ENCODE measurements at places on chromosomes 6 and 20.

DNA sequence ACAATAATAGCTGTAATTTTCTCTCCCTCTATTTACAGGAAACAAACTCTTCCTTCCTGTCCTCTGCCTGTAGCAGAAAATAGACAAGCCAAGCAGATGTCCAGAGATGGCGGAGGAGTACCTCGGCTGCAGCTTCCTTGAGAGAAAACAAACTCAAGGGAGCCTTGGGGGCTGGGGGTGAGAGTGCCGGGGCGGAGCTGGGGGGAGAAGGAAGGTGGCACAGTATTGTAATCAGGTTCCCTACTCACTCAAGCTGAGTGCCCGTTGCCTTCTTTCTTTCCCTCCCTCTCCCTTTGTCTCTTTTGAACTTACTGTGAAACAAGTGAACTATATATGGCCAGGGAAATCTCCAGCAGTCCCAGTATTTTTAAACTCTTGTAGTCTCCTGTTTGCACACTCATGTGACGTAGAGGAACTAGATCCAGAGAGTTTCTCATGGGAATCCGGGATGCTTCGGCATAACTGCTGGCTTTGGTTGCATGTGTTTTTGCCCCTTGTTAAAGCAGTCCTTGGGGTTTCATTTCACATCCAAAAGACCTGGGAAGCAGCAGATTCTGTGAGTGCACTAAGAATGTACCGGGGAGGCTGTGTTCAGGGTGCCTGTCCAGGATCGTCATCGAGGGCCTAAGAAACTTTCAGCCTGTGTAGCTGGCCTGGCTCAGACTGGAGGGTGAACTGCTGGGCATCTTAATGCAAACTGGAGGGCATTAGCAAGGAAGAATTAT is 44.6 kb upstream of the HDDC2 start:
- H3K4me1 ChIP-seq = no peaks in the 10 kb centered on the region
- H3K36me3 ChIP-seq = no peaks in the 10 kb centered on the region
- H3K27ac ChIP-seq = no peak overlapping the region

DNA sequence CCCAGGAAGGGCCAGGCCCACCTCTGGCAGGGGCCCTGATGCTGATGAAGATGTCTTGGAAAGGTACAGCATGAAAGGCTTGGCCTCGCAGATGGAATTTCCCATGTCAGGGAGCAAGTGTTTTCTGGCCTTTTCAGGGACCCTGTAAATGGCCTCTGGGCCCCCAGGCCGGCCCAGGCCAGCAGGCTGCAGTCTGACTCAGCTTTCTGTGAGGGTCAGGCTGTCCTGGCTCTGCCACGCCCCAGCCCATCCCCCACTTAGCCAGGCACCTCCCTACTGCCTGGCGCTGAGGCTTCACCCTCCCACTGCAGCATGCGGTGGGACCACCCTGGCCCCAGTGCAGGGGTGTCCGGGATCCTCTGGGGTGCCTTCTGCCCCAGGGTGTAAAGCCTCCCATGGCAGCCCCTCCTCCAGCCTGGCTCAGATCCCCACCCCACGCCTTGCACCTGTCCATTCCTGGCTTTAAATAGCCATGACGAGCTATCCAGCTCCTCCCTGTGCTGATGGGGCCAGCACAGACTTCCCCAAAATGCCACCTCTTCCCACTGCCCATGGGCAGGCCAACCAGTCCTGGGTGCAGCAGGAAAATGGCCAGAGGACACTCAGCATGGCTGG is 35.6 kb upstream of the GATA5 start:
- H3K36me3 ChIP-seq = no peaks in the 10 kb centered on the region
- no peak for DNase-seq
- H3K27me3 ChIP-seq = peaks cover 10% of the 10 kb centered on the region
- H3K4me3 ChIP-seq = no peak overlapping the region
- peaks cover 4% of the 10 kb centered on the region for H3K4me1 ChIP-seq
- no peak overlapping the region for H3K27ac ChIP-seq

DNA sequence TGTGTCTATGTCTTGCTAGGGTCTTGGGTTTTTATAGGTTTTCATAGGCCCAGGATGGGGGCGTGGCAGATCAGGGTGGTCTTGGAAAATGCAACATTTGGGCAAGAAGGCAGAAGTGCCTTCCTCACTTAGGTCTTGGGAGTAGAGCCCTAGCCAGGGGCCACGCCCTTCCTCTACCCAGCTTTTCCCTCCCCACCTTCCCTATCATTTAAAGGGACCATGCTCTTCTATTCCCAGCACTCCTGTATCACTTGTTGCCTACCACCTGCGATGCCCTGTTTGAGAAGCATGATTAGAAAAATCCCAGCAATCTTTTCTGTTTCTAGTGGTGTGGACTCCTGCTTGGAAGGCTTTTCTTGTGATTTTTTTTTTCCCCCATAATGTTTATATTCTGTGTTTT is 190.6 kb downstream of the JARID2 start:
- DNase-seq = no peak
- H3K4me1 ChIP-seq = peaks cover 92% of the 10 kb centered on the region
- H3K27me3 ChIP-seq = no peaks in the 10 kb centered on the region
- H3K4me3 ChIP-seq = no peak overlapping the region

- peaks cover 13% of the 10 kb centered on the region for H3K27me3 ChIP-seq
- H3K27ac ChIP-seq = no peak overlapping the region
- H3K4me1 ChIP-seq = peaks cover 2% of the 10 kb centered on the region
- DNase-seq = no peak
Observed at GRCh38 chr6:137341681-137342195, 122.6 kb upstream of the IFNGR1 start.

- no peak overlapping the region for H3K27ac ChIP-seq
- no peak overlapping the region for H3K4me3 ChIP-seq
- no peak for DNase-seq
- H3K36me3 ChIP-seq = no peaks in the 10 kb centered on the region
- H3K27me3 ChIP-seq = no peaks in the 10 kb centered on the region
Observed at GRCh38 chr6:86331919-86332318, 605.4 kb upstream of the HTR1E start.

DNA sequence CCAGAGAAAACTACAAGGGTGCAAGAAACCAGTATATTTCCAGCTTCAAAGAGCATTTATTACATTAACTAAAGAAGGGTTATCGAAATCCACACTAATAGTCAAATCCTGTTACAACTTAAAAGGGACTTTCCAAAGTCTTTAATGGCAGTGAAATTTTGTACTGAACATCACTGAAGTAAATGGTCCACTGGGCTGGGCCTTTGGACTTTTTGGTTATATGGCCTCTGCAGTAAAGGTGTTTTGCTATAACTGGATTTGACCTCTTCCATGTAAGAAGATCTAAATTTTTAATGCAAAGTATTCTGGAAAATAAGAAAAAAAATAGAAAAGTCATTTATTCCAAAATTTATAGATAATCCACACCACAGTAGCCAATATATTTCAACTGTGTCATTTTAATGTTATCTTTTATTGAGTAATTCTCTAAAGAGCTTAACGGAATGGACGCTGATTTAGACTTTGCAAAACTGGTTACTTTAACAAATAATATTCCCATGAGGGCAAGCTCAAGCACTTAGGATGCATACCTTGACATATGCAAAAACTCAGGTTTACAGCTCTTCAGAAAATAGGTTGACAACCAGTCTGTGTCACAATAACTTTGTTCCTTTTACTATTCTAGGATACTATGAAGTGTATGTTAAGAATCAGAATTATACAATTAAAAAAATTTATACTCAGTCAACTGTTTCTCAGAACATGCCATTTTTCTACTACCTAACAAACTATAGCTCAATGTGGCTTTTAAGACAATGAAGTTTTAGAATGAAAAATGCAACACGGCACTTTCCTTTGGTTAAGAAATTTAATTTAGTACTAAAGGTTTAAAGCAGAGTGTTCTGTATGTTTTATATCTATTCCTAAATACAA is 7.0 kb downstream of the RBM39 start:
- no peak for DNase-seq
- peak overlapping the region; percentile 18 for H3K4me3 ChIP-seq
- no peak overlapping the region for H3K27ac ChIP-seq

DNA sequence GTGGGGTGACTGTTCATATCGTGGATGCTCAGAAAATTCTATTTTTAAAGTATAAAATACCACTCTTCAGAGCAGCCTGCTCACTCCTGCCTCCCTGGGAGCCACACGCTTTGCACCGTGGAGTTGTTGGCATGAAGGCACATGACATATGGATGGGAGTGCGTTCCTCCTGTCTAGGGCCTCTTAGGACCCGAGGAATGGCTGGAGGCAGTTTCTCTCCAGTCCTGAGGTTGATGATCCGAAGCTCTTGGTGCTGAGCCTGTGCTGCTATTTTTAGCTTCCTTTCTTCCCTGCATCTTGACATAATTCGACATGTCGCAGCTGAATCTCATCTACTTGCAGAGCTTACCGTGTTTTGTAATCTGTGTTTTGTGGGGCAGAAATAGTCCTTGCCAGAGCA is 73.9 kb downstream of the PHACTR3 start:
- DNase-seq = no peak
- no peak overlapping the region for H3K27ac ChIP-seq
- H3K27me3 ChIP-seq = peaks cover 6% of the 10 kb centered on the region
- no peak overlapping the region for H3K4me3 ChIP-seq

GRCh38 chr20:40746251-40746650 is 57.2 kb upstream of the MAFB start:
- peaks cover 40% of the 10 kb centered on the region for H3K27me3 ChIP-seq
- H3K27ac ChIP-seq = no peak overlapping the region
- no peak overlapping the region for H3K4me3 ChIP-seq
- no peak for DNase-seq
- H3K36me3 ChIP-seq = no peaks in the 10 kb centered on the region

DNA sequence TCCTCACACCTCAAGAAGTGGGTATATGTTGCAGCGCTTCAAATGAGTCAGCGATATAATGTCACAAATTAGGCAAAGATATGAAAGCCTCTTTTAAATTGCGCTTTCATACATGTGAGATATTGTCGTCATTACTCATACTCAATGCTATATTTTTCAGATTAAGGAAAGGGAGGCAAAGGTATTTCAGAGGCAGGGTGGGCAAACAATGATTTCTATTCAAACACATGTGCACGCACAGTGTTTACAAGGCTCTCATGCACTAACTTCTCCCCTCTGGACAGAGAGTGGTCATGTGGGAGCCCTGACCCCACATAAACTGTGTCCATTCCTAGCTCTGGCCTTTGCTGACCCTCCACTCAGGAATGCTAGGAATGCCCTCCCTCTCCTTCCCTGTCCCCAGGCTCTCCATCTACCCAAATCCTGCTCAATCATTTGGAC is 112.1 kb upstream of the TMEM170B start:
- no peaks in the 10 kb centered on the region for H3K27me3 ChIP-seq
- no peak for DNase-seq
- no peak overlapping the region for H3K27ac ChIP-seq
- H3K4me3 ChIP-seq = no peak overlapping the region
- H3K4me1 ChIP-seq = peaks cover 21% of the 10 kb centered on the region
- peaks cover 4% of the 10 kb centered on the region for H3K36me3 ChIP-seq

DNA sequence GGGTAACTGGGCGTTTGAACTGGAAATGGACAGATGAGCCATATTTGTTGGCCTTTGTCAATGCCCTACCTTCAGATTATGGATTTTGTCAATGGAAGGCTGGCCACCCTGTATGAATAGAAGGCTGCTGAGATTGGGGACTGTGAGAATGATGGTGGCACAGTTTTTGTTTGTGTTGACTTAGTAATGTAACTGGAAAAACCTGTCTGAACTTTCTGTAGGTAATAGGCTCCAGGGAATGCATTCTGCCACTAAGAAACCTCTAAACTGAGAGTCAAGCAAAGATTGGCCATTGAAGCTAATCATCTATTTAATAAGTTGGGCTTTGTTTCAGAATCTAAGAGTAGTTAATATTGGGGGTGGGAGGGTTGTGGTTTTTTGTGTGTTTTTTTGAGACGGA is 97.5 kb downstream of the FOXO3 start:
- DNase-seq = no peak
- H3K36me3 ChIP-seq = no peaks in the 10 kb centered on the region
- H3K4me3 ChIP-seq = no peak overlapping the region

GRCh38 chr20:5680192-5680591 is 70.0 kb upstream of the SHLD1 start:
- H3K4me1 ChIP-seq = no peaks in the 10 kb centered on the region
- H3K27me3 ChIP-seq = no peaks in the 10 kb centered on the region
- no peak overlapping the region for H3K4me3 ChIP-seq
- H3K36me3 ChIP-seq = no peaks in the 10 kb centered on the region
- no peak overlapping the region for H3K27ac ChIP-seq

- H3K27me3 ChIP-seq = no peaks in the 10 kb centered on the region
- DNase-seq = no peak
- H3K4me3 ChIP-seq = no peak overlapping the region
Observed at GRCh38 chr20:37243937-37244571, 17.6 kb downstream of the GHRH start.

- no peak overlapping the region for H3K27ac ChIP-seq
- no peak overlapping the region for H3K4me3 ChIP-seq
- H3K36me3 ChIP-seq = no peaks in the 10 kb centered on the region
- H3K27me3 ChIP-seq = no peaks in the 10 kb centered on the region
Observed at GRCh38 chr6:9404351-9405146, 969.2 kb upstream of the SLC35B3 start.

GRCh38 chr6:10122164-10122563 is 292.7 kb downstream of the TFAP2A start:
- H3K27ac ChIP-seq = no peak overlapping the region
- H3K27me3 ChIP-seq = no peaks in the 10 kb centered on the region
- H3K4me3 ChIP-seq = no peak overlapping the region
- no peaks in the 10 kb centered on the region for H3K4me1 ChIP-seq
- no peaks in the 10 kb centered on the region for H3K36me3 ChIP-seq

GRCh38 chr20:4038676-4039370 is 23.5 kb upstream of the RNF24 start:
- no peak for DNase-seq
- H3K27ac ChIP-seq = peak overlapping the region; percentile 99
- H3K4me1 ChIP-seq = peaks cover 20% of the 10 kb centered on the region
- peaks cover 2% of the 10 kb centered on the region for H3K27me3 ChIP-seq
- H3K36me3 ChIP-seq = peaks cover 5% of the 10 kb centered on the region
- H3K4me3 ChIP-seq = peak overlapping the region; percentile 89

DNA sequence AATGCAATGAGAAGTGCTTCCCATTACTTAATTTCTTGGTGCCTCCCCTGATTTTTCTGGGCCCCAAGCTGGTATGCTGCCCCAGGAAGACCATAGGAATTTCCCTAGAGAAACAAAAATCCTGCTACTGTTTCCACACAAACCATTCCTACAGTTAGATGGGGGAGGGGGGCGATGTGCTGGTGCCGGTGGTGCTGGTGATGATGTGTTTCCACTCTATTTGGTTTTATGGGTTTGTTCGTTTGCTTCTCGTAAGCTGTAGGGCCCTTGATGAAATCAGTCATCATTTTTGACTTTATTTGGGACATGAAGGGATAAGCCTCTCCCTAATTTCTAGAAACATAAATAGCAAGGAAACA is 105.1 kb downstream of the MKKS start:
- no peaks in the 10 kb centered on the region for H3K4me1 ChIP-seq
- no peak overlapping the region for H3K27ac ChIP-seq
- H3K27me3 ChIP-seq = peaks cover 3% of the 10 kb centered on the region
- no peak for DNase-seq
- H3K36me3 ChIP-seq = no peaks in the 10 kb centered on the region
- no peak overlapping the region for H3K4me3 ChIP-seq

All from activated naive CD8-positive, alpha-beta T cell treated with anti-CD3 and anti-CD28 coated beads, Interleukin-2, amount 10 ng/mL, durations not matched to agents 7 days and 5 days (primary cell).